ENCODE measurements at places on chromosomes 12 and 14. TPM values are rescaled to one million over a fixed set of nuclear protein-coding genes. Genes with fewer than 3 reads are reported as not detected.
A peak's percentile ranks its signal among the peaks of the same experiment; 100 is the strongest.

DNA sequence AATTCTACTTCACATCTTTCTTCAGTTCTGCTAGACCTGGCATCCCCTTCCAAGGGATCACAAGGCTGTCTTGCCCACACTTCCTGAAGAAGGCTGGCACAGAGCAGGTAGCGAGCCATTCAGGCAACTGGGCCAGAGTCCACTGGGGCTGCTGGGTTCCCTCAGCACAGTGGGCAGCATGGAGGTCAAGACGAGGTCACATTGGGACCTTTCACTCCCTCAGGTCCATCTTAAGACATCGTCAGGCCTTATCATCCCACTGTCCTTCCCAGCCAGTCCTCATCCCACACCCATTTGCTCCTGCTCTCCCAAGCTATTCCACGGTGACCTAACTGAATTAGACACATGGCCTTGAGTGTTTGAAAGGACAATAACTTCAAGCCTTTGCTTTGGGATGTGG, 143.1 kb upstream of the HIF1A start:
- no peak for DNase-seq

DNA sequence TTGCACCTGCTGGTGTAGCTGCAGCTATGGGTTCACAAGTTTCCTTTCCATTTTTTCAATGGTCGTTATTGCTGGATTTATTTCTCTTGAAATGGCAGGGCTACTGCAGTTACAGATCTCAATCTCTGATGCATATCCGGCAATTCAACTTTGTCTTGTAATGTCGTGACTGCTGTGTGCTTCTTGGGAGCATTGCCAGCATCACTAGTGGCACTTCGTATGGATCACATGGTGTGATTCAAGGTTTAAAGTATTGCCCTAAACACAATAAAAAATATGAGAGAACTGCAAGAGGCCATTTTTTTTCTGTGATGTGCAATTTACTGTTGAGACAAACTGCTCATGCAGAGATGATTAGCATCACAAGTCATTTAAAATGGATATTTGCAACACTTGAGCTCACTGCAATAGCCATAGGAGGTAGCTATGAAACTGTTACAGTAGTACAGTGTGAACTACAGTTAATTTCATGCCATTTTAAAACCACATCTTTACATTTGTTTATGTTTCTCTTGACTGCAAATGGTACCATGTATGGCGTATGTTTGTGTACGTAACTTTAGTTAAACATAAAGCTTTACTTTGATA, 217.4 kb upstream of the PDE3A start:
- DNase-seq = no peak

Gene NUAK1
- 50.3 TPM for total RNA-seq

DNA sequence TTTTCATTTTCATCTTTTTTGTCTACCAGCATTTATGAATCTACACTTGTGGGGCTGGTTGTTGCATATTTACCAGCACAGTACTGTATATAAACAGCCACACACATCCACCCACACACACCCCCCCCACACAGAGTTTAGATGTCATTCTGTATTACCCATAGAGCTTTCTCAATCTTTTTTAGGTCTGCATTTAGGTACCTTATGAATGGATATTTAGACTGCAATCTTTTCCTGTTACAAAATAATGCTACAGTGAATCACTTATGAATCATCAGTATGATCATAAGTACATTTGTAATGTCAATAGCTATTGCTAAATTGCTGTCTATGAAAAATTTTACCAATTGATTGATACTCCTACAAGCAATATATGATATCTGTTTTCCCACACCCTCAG, 67.3 kb upstream of the STK38L start:
- DNase-seq = peak; percentile 83

Gene TMTC2
- total RNA-seq = 5.7 TPM

Gene CMA1
- not detected for total RNA-seq

Gene TMCC3
- 0.92 TPM for total RNA-seq

DNA sequence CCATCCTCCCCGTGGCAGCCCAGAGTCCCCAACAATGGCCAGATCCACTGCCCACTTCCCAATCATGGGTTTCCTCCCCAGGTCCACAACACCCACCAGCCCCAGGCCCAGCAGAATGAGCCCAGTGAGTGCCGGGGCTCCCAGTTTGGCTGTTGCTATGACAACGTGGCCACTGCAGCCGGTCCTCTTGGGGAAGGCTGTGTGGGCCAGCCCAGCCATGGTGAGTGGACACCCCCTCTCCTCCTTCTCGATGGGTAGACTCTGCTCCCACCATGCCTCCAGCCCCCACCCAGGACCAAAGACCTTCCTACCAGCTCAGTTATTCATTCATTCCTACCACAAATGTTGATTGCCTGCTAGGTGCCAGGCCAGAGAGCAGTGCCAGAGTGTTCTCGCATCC, 23.8 kb downstream of the PAPLN start:
- no peak for DNase-seq

GRCh38 chr14:106691601-106692291, 1165.4 kb downstream of the TMEM121 start:
- DNase-seq = peak; percentile 61

GRCh38 chr14:22932146-22932545, 3.0 kb upstream of the PRMT5 start:
- no peak for DNase-seq

GRCh38 chr12:96751626-96752025, 155.4 kb upstream of the NEDD1 start:
- no peak for DNase-seq

Gene MED13L
- 170 TPM for total RNA-seq

- no peak for DNase-seq
These were observed 55.3 kb upstream of the ATF1 start for GRCh38 chr12:50708631-50709030.

DNA sequence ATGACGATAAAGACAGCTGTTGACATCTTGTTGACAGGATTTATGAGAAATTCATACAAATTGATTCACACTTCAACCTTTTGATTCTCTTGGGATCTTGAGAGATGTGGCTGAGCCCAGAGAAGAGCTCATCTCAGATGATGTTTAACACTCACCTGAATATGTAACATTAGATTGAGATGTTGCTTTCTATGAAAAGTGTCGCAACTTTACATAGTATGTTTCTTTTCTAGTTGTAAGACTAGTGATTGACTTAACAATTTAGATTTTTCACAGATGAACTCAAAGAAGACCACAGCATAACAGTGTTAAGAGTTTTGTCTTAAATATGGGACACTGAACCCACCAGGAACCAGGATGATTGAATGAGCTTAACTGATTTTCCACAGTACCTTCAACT, 40.6 kb upstream of the P2RX7 start:
- DNase-seq = no peak

DNA sequence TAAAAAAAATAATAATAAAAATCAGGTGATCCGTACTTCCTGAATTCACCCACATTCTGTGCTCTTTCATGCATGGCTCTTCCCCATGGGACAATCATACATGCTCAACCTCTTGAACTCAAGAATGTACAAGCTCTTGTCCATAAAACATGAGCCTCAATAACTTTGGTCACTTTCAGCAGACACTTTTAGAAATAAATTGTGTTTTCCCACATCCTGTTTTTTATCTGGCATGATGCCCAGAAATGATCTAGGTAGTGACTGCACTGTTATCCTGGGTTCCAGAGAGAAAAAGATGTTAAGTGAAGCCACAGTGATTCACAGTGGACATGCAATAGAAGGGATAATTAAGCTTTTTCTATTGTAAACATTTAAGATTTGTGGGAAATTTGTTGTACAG, 537.6 kb upstream of the TMEM132C start:
- DNase-seq = no peak

DNA sequence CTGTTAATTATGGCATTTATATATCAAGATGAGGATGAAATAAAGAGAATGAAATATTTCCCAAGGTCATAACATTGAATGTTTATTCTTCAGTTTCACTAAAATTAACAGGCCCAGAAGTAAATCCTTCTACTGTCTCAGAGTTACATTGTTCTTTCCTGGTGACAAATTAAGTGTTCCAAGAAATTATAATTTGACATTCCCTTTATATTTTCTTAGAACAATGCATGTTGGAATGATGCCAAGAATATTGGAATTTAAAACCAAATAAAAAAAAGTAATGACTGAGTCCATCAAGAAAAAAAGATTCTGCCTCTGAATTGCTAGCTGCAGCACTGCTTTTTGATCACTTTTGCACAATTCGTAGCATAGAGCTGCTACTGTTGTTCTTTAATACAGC, 152.1 kb downstream of the METTL25 start:
- no peak for DNase-seq

DNA sequence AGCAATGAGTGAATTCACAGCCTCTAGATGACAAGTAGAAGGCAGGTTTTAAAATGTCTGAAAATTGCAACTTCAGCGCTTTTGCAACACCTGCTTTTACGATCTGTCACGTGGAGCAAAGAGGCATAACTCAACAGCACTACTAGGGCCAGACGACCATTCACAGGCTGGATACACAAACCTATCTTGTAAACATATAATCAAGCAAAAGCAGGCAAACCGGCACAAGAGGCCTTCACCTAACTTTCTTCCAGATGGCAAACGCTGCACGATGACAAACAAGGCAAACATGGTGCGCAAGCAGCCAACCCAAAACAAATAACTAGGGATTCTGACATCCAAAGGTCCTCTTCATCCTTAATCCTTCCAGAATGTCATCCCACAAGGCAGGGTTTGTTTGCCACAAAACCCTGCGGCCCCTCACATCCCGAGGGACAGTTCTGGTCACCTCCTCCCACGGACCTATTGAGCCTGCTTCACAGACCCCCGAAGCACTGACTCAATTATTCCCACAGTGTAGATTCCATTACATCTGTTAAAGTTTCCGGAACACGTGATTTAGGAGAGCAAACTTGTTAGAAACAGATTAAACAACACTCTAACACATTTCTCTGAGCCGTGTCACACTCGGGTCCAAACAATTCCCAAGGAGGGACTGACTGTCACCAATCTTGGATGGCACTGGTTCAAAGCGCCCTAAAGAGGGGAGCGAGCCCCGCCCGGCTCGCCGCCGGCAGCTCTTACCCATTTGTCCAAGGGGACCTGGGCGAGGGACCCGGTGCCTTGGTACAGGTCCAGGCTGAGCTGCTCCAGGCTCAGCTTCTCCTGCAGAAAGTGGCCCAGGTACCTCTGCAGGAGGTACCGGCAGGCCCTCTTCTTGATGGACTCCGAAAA, 823 bp downstream of the ATG2B start:
- DNase-seq = peak; percentile 56

Gene KIF5A
- 3.0 TPM for total RNA-seq

GRCh38 chr12:107406932-107407331, 278.7 kb upstream of the PWP1 start:
- no peak for DNase-seq

DNA sequence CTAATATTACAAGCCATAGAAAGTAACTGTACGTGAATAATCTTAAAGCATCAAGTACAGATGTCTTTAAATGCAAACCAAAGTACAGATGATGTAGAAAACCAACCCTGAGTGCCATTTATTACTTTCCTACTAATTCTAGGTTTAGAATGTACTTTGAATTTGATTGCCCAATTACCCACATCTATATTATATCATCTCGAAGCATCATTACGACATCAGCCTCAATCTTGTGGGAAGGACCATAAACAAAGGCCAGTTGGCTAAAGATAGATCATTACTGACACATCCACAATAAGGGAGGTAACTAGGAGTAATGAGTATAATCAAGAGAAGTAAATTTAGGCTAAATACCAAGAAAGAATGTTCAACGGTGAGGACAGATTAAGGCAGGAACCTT, 478.9 kb downstream of the BCAT1 start:
- no peak for DNase-seq

GRCh38 chr12:67541625-67541991, 106.9 kb upstream of the DYRK2 start:
- no peak for DNase-seq

Measured in Panc1 (cell line).